Left renal cortex interstitium (tissue), 4 donors: ENCODE measurements at places on chromosomes 12 and 14.
A peak's percentile ranks its signal among the peaks of the same experiment; 100 is the strongest.

GRCh38 chr12:20426191-20426590, 57.9 kb downstream of the PDE3A start:
- DNase-seq, result no peak

GRCh38 chr14:54312166-54312801, 84.5 kb upstream of the CDKN3 start:
- no peak for DNase-seq

DNA sequence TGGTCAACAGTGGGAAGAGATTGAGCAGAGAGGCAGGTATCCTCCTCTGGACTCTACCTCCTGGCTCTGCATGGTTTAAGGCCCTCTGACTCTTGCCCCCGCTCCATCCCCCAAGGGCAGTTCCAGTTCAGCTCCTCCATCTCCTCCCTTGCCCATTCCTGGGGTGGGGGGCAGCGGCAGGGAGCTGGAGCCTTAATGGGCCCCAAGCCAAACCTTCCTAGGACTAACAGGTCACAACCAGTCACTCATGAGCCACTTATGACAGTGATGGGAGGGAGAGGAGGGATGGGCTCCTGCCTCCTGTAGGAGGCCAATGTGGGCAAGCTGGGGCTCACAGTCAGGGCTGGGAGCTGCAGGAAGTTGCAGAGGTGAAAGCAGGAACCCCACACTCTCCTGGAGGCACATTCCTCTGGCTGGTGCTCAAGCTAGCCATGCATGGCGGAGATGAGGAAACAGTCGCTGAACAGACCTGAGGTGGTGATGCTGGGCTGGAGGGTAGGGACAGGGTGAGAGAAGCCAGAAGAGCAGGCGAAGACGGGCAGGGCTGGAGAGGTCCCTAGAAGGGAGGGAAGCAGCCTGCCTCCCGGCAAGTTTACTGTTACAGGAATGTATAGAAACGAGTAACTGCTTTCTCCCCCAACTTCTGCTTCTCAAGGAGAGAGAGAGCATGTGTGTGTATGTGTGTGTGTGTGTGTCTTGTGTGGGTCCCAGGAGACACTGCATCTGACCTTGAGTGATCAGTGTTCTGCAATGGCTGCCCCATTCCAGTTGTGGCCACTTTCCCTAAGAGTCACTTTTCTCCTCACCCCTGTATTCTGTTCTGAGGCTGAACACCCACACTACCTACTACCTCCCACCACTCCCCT, 5.0 kb upstream of the RAPGEF3 start:
- no peak for DNase-seq

GRCh38 chr14:29558516-29558915, 369.1 kb downstream of the PRKD1 start:
- no peak for DNase-seq

- DNase-seq, result no peak
Observed at GRCh38 chr12:179131-179884, 34.6 kb downstream of the SLC6A12 start.

- DNase-seq, result peak; percentile 69
Observed at GRCh38 chr12:105025890-105026289, 39.8 kb downstream of the NOPCHAP1 start.

DNA sequence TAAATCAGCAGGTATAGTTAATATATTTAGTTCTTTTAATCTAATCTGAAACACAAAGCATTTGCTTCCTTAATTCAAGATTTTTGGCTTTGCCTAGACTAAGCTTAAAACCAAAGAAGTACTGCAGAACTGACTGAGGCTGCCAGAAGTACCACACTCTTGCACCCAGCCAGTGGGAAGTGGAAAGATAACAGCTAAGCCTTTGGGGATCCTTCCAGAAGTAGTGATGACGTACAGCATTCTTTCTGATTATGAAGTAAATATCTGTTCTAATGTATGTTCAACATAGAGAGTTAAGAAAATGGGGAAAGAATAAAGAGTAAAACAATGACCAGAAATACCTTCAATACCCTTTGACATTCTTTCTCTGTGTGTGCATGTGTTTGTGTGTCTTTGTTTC, 19.3 kb downstream of the NTF3 start:
- no peak for DNase-seq

- DNase-seq, result no peak
Observed at GRCh38 chr12:5232826-5233500, 189.3 kb downstream of the KCNA5 start.

DNA sequence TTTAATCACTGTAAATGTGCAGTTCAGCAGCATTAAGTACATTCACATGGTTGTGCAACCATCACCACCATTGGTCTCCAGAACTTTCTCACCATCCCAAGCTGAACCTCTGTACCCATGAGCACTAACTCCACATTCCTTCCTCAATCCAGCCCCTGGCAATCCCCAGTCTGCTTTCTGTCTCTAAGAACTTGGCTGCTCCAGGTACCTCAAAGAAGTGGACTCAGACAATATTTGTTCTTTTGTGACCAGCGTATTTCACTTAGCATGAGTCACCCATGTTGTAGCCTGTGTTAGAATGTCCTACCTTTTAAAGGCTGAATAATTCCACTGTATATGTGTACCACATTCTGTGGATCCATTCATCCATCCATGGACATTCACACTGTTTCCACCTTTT, 64.6 kb downstream of the SLC24A4 start:
- DNase-seq, result no peak

DNA sequence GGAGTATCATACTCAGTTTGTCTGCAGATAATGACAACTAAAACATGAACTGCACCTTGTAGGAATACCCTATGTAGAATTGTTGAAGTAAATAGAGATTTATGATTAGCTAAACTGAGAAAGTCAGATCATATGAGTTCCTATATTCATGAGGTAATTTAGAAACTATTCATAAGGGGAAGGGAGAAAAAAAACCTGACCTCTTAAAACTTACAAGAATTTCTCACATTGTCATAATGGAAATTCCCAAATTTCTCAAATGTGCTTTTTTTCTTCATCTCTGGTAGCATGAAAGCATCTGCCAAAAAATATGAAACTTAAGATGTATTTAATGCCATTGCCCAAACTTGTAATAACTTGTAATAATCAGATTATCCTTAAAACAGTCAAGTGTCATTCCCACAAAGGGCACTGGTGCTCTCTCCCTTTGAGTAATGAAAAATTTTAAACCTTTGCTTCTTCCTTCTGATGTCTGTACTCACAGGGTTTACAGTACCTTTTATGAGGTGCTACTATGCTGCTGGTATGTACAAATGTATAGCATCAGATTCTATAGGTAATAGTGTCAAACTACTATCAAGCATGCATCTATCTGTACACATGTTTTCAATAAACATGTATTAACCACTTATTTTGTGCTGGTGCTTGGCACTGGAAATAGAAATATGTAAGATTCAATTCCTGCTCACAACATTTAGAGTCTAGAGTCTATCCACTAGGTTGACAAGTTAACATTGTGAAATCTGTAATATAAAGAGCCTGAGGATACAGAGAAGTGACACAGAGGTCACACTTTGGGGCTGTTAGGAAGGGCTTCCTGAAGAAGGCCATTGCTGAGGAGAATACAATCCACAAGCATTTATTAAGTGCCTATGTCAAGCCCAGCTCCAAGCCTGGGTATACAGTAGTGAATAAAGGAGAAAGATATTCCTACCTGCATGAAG, 17.4 kb upstream of the DRAM1 start:
- DNase-seq, result no peak

- DNase-seq, result peak; percentile 11
Observed at GRCh38 chr12:70812136-70812535, 108.4 kb downstream of the PTPRR start.

DNA sequence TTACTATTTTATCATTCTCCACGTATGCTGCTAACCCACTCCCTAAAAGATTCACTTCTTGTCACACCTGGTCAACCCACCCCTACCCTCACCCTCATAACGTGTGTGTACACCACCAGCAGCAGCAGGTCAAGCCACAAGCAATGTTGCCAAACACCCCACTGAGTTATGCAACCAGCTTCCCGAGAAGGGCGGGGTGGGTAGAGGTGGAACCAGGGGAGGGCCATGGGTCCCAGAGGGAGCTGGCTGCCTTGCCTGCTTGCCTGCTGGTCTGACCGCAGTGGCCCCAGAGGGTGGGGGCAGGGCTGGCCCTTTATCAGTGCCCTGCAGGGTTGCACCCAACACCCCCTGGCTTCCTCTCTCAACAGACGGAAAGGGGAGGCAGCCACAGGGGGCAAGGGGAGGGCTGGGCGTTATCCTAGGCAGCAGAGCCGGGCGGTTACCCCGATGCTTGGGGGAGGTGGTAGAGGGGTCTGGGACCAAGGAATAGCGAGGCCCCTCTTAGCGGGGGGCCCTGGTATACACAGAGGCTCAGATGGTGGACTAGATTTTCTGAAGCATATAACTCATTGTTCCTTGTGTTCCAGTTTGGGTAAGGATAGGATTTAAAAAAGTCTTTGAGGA, 3.5 kb upstream of the NFE2 start:
- no peak for DNase-seq

DNA sequence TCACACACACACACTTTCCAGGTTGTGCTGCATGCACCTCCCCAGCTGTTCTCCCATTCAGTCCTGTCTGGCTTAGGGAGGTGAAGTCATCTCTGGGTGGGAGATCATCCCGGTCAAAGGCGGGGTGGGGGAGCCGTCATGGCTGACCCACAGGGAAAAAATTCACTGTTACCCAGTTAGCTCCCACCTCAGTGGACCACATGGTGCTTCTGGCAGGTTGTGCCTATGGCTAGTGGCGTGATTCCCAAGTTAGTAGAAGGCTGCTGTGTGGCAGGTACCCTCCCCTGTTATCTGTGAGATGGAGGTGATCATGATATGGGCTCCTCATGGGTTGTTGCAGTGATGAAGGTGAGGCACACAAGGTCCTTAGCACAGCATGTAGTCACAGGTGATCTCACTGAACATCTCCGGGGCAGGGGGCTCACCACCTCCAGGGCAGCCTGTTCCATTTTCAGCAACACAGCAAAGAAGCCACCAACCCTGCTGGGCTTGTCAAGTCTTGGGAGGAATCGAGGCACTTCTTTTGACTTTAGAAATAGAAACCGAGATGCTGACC, 154.9 kb upstream of the CCND2 start:
- DNase-seq, result no peak

DNA sequence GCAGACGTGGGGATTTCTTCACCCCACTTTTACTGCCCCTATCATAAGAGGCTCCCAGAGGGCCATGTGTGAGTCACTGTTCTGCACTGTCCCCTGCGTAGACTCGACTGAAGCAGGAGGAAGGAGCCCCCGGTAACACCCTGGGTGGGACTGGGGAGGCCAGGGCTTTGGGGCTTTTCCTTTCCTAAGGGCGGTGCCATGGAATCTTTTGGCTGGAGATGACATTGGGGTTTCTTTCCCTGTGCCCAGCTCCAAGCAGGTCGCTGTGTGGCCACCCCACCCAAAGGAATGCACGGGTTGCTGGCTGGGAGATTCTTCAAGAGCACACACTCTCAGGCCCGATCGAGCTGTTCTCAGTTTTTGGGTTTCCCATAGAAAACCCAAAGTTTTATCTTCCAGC, 62.3 kb upstream of the RIN3 start:
- DNase-seq, result no peak

- no peak for DNase-seq
Observed at GRCh38 chr14:100617410-100618317, 30.4 kb upstream of the BEGAIN start.

- DNase-seq, result no peak
Observed at GRCh38 chr14:59018460-59018859, 170.0 kb upstream of the DAAM1 start.

- no peak for DNase-seq
Observed at GRCh38 chr12:76255692-76256091, 92.5 kb downstream of the BBS10 start.

GRCh38 chr14:35741345-35742031, 67.6 kb downstream of the RALGAPA1 start:
- DNase-seq, result no peak

GRCh38 chr12:127381681-127382080, 885.3 kb upstream of the TMEM132C start:
- DNase-seq, result no peak

GRCh38 chr14:101562659-101563351, 1.5 kb downstream of the DIO3 start:
- no peak for DNase-seq

GRCh38 chr14:80988192-80988591, 32.8 kb downstream of the TSHR start:
- DNase-seq, result no peak
